Placental pericyte (primary cell): ENCODE measurements at places on chromosomes 3 and 15. TPM values are rescaled to one million over a fixed set of nuclear protein-coding genes. Genes with fewer than 3 reads are reported as not detected.

Gene ATP11B
- total RNA-seq = 50.3 and 75.7 TPM in 2 replicates

Gene ANKUB1
- total RNA-seq = not detected in 2 replicates

Gene CKMT1A
- not detected in 2 replicates for total RNA-seq

Gene ANKRD63
- not detected in 2 replicates for total RNA-seq

Gene NEK11
- 5.7 and 5.9 TPM in 2 replicates for total RNA-seq
